Smooth muscle cell of bladder (primary cell): ENCODE measurements at places on chromosomes 3 and 15. TPM values are rescaled to one million over a fixed set of nuclear protein-coding genes. Genes with fewer than 3 reads are reported as not detected.

The CHL1 gene
- 2.6 and 4.0 TPM in 2 replicates for total RNA-seq

The TMCO5A gene
- total RNA-seq: not detected in 2 replicates

The PYGO1 gene
- total RNA-seq: 6.8 and 8.6 TPM in 2 replicates

The PLSCR5 gene
- not detected in 2 replicates for total RNA-seq

The FBXO40 gene
- not detected in 2 replicates for total RNA-seq

The GP5 gene
- 0.09 and 0.14 TPM in 2 replicates for total RNA-seq

The SI gene
- total RNA-seq: not detected in 2 replicates

The SLC12A1 gene
- total RNA-seq: not detected in 2 replicates

The MLF1 gene
- 8.1 and 12.9 TPM in 2 replicates for total RNA-seq

The PATL2 gene
- total RNA-seq: 0.28 and 0.43 TPM in 2 replicates
